A549 treated with dexamethasone at 1 μM for 4 hours (cell line): ENCODE measurements at places on chromosomes 1 and 21. TPM values are rescaled to one million over a fixed set of nuclear protein-coding genes. Genes with fewer than 3 reads are reported as not detected.

The SPRR1B gene
- not detected in 5 replicates for total RNA-seq

The MX2 gene
- total RNA-seq = 0.06 to 0.14 TPM (median 0.14 TPM) in 3 of 5 replicates, not detected in the others

The NDC1 gene
- total RNA-seq = 20.7 to 25.7 TPM (median 22.8 TPM) in 5 replicates

The IL23R gene
- total RNA-seq = not detected in 5 replicates

The NUP210L gene
- total RNA-seq = 0.02 to 0.06 TPM in 2 of 5 replicates, not detected in the others

The PRR9 gene
- total RNA-seq = 0.10 TPM in 1 of 5 replicates, not detected in the others

The VPS26C gene
- 30.8 to 34.4 TPM (median 32.0 TPM) in 5 replicates for total RNA-seq

The CHRM3 gene
- 0.02 to 0.14 TPM (median 0.04 TPM) in 5 replicates for total RNA-seq

The FCER1A gene
- 0.11 TPM in 1 of 5 replicates, not detected in the others for total RNA-seq

The DCST1 gene
- total RNA-seq = 0.05 to 0.06 TPM (median 0.06 TPM) in 3 of 5 replicates, not detected in the others

The OVAAL gene
- total RNA-seq = 0.09 to 0.46 TPM (median 0.18 TPM) in 5 replicates

The APOBEC4 gene
- not detected in 5 replicates for total RNA-seq

The E2F2 gene
- 2.2 to 3.3 TPM (median 2.9 TPM) in 5 replicates for total RNA-seq

The WLS gene
- 14.8 to 18.5 TPM (median 15.0 TPM) in 5 replicates for total RNA-seq

The B3GALT6 gene
- total RNA-seq = 10.7 to 17.9 TPM (median 16.5 TPM) in 5 replicates

The RNF223 gene
- total RNA-seq = 0.13 to 0.20 TPM (median 0.18 TPM) in 5 replicates

The SUMO3 gene
- total RNA-seq = 58.2 to 69.1 TPM (median 66.8 TPM) in 5 replicates

The GSTM1 gene
- 0.21 TPM in 1 of 5 replicates, not detected in the others for total RNA-seq

The ALG6 gene
- 4.6 to 6.5 TPM (median 6.1 TPM) in 5 replicates for total RNA-seq

The HRNR gene
- not detected in 5 replicates for total RNA-seq

The AUNIP gene
- 8.9 to 10.3 TPM (median 9.5 TPM) in 5 replicates for total RNA-seq

The LRRC38 gene
- 0.06 to 0.13 TPM (median 0.07 TPM) in 4 of 5 replicates, not detected in the other for total RNA-seq

The CGN gene
- 1.8 to 2.8 TPM (median 2.6 TPM) in 5 replicates for total RNA-seq

The MYOG gene
- not detected in 5 replicates for total RNA-seq

The AIRE gene
- total RNA-seq = not detected in 5 replicates

The BECN2 gene
- not detected in 5 replicates for total RNA-seq

The ZFP69 gene
- not detected in 5 replicates for total RNA-seq

The EFHD2 gene
- total RNA-seq = 207 to 322 TPM (median 289 TPM) in 5 replicates

The AMPD1 gene
- total RNA-seq = 0.14 TPM in 1 of 5 replicates, not detected in the others

The RGSL1 gene
- total RNA-seq = not detected in 5 replicates

The NEXN gene
- total RNA-seq = 7.1 to 11.9 TPM (median 9.8 TPM) in 5 replicates

The CIART gene
- 1.9 to 3.3 TPM (median 2.5 TPM) in 5 replicates for total RNA-seq

The KDF1 gene
- 0.15 to 0.31 TPM (median 0.26 TPM) in 5 replicates for total RNA-seq

The TCHH gene
- total RNA-seq = 0.25 to 0.33 TPM (median 0.26 TPM) in 5 replicates

The LCE3E gene
- 0.24 to 0.26 TPM in 2 of 5 replicates, not detected in the others for total RNA-seq

The BNIPL gene
- total RNA-seq = 0.07 to 0.17 TPM (median 0.11 TPM) in 4 of 5 replicates, not detected in the other

The S100B gene
- not detected in 5 replicates for total RNA-seq

The GPA33 gene
- total RNA-seq = not detected in 5 replicates

The TOR1AIP2 gene
- 17.0 to 28.8 TPM (median 25.5 TPM) in 5 replicates for total RNA-seq

The GUCA2A gene
- not detected in 5 replicates for total RNA-seq

The HNRNPCL1 gene
- total RNA-seq = not detected in 5 replicates

The CD53 gene
- total RNA-seq = not detected in 5 replicates

The CCDC185 gene
- total RNA-seq = 0.05 to 0.09 TPM (median 0.06 TPM) in 3 of 5 replicates, not detected in the others

The CD1B gene
- not detected in 5 replicates for total RNA-seq

The ANKRD65 gene
- total RNA-seq = 0.05 TPM in 1 of 5 replicates, not detected in the others
